ENCODE measurements at places on chromosomes 4 and X. TPM values are rescaled to one million over a fixed set of nuclear protein-coding genes. Genes with fewer than 3 reads are reported as not detected.

Gene MAGEH1
- 27.3 TPM for total RNA-seq

Gene CHIC1
- 19.7 TPM for total RNA-seq

DNA sequence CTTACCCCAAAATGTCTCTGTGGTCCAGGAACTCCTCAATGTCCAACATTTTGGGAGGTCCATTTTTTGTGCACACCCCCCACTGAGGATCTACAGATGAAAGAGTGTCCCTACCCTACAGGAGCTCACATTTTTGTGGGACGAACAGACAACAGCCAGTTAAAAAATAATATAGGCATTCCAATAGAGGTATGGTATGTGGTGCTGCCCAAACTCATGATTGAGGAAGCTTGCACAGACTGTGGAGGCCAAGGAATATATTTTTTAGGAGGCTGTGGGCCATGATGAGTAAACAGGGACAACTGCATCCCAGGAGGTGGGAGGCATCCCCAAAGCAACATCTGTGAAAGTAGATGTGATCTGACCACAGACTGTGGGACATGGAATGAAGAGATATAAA, 181.0 kb upstream of the HCCS start:
- DNase-seq: no peak

Gene CD38
- 3.2 TPM for total RNA-seq

GRCh38 chrX:119273420-119274192, 37.5 kb downstream of the PGRMC1 start:
- DNase-seq: peak; percentile 70

All from sigmoid colon (tissue), 7 donors.